ENCODE measurements at places on chromosomes 11 and 22.

DNA sequence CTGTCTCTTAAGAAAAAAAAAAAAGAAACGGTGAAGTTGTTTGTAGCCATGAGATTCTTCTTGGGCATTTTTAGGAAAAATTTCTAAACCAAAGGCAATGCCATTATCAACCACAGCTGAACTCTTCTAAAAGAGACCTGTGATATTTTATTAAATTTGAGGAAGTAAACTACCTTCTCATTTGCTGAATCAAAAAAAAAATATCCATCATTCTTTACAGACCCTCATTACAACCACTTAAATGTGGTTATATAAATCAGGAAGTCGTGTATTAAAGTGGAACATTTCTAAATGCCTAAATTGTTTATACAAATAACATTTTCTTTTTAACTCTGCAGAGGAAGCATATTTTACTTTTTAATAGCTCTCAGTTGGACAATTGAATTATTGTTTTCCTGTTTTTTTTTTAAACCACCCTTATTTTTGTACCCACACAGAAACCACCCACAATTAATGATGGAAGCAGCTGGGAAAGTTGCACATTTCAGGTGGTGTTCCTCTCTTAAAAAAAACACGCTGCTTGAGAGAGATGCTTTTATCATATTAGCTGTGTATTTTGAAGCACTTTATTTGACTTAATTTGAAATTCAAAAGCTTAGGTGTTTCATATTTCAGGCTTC lies 91.2 kb downstream of the ARHGAP42 start:
- no peak for DNase-seq

DNA sequence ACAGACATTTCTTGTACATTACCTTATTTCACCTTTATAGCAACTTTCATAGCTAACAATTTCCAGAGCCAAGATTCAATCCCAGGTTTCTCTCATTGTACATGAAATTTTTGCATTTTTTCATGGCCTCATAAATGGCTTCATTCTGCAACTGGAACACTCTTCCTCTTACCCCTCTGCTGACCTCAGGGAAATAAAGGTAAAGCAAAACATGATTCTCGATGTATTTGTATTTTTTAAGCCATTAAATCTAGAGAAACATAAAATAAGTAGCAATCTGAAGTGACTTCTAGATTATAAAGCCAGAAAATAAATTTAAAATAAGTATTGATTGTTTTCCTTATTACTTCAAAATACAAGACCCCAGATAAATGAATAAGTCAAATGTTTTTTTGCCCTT lies at the start of gene OR5T2:
Gene OR5T2, minus strand, starts transcription at position 101 of the 400 bp plus-strand sequence. CDS start 1,193 bp downstream, outside the sequence.
- no peak for DNase-seq

- DNase-seq, result no peak
Observed at GRCh38 chr22:26499188-26499703, 13.0 kb downstream of the TFIP11 start.

DNA sequence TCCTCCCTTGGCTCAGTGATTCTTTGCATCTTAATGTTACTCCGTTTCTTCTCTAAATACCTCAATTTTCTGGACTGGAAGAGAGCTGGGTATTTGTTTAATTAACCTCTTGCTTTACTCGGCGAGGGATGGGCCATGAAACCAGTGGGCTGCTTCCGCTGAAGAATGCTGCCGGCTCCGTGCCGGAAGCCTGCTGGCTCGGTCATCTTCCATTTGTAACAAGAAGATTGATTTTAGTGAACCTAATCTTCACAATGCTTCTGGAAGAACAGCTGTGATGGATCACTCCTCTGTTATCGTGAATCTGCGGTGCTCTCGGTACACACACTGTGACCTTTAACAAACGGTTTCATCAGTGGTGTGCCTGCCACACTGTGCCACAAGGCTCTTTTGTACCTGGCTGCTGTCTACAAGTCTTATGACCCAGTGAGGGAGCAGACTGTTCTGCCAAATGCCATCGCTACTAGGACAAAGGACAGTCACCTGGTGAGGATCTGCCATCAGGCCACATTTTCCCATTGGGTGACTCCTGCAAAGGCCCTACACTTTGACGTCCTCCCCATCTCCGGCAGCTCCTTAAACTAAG lies 25.3 kb upstream of the PARVB start:
- no peak for DNase-seq

DNA sequence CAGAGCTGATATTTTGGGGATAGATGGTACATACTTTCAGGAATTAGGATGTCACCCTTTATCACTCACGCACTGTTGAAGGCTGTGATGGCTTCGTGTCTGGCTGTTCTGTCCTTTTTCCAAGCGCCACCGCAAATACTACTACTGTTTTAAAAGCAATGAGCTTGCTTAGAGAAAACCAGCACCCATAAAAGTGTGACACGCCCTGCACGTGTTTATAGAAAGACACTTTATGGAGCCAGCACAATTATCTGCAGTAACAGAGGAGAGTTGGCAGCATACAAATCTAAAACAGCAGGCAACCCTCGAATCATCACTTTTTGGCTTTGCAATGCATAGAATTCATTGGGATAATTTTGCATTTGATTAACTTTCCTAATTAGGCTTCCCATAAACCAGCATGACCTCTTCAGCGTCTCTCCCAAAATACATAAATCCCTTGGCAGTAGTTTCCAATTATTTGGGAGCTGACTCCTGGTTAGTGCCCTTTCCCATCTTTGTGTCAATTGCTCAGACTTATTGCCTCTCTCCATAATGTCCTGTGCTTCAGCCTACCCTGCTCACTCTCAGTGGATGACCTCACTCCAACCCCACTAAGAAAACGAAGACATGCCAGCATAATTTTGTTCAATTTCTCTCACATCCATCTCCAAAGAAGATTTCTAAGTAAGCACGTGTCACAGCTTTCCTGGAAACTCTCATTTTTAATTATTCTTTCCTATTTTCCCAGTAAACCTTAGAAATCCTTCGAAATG lies 118.7 kb upstream of the LARGE1 start:
- DNase-seq, result no peak

DNA sequence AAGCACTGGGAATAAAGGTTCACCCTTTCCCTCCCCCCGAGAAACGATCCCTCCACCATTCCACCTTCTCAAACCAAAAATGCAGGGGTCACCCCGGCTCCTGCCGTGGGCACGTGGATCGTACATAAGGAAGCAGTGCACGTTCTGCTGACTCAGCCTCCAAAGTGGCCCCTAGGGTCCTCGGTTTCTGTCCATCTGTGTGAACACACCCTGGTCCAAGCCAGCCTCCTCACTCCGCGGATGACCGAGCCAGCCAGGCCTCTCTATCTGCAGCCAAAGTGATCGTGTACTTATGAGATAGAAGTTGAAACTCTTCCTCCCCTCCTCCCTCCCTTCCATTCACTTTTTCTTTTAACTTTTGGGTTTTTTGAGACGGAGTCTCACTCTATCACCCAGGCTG lies 16.2 kb downstream of the C11orf24 start:
- no peak for DNase-seq

DNA sequence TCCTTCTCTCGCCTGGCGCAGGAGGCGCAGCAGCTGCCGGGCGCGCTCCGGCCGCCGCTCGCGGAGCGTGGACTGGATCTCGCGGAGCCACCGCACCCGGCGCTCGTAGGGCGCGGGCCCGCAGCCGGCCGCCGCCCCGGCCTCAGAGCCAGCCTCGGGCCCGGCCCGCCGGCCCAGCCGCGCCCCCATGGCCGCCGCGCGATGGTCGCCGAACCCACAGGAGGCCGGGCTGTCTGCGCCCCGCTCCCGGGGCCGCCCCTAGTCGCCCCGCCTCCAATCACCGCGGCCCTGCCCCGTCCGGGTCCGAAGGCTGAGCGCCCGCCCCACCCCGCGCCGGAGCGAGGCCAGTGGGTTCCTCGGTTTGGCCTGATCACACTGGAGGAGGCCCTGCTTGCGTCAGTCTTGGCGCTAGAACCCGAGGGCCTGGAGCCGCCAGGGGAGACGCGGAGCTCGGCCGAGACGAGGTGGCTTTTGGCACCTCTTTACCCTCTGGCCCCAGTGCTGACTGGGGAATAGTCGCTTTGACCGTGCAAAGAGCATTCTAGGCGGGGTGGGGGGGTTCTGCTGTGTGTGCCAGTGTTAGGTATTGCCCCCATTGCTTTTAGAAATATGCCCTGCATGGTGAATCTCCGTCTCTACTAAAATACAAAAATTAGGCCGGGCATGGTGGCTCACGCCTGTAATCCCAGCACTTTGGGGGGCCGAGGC lies at the start of gene LRRC75B:
Gene LRRC75B, minus strand, starts transcription at position 223 of the 708 bp plus-strand sequence. Its CDS starts 34 bp downstream, at position 189.
- DNase-seq, result no peak

GRCh38 chr22:26671317-26672059 lies 14.1 kb downstream of the MIAT start:
- peak; percentile 30 for DNase-seq

DNA sequence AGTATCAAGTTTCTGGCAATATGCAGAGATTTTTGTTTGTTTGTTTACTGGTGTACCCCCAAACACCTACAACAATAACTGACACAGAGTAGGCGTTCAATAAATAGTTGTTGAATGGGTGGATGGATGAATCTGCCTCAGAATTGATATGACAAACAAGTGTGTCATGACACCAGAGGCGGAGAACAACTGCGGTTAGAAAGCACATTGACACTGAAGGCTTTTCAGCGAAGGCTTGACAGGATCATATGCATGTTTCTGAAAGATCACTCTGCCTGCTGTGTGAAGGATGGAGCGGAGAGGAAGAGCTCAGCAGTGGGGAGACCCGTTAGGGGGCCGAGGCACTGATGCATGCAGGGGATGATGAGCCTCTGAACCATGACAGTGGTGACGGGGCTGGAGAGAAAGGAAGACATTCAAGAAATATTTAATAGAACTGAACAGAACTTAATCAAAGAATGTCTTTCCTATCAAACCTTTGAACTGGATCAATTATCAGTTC lies 108.5 kb upstream of the USP47 start:
- DNase-seq, result no peak
